ENCODE measurements at places on chromosomes 3 and 15. TPM values are rescaled to one million over a fixed set of nuclear protein-coding genes. Genes with fewer than 3 reads are reported as not detected.

- peaks cover 17% of the 10 kb centered on the region for H3K4me1 ChIP-seq
- H3K27me3 ChIP-seq = no peaks in the 10 kb centered on the region
- DNase-seq = no peak
- no peak overlapping the region for H3K4me3 ChIP-seq
- no peaks in the 10 kb centered on the region for H3K36me3 ChIP-seq
Observed at GRCh38 chr3:187105700-187106099, 33.6 kb downstream of the RPL39L start.

DNA sequence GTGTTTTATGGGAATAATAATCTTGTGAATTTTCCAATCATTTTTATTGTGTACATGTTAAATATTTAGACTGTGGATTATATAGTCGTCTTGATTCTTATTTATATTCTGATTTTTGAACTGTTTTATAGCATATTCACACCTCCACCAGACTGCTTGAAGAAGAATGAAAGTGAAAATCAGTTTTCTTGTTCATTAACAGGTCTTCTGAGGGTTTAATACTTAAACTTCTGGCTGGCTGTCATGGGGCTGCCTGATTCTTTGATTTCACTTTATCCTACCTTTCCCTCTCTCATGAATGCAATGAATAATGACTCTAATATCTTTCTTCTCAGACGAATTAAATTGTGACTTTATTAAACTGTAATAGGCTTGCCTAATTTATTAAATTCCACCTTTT lies 56.2 kb downstream of the ATP2C1 start:
- no peak for DNase-seq
- H3K4me3 ChIP-seq = no peak overlapping the region
- H3K36me3 ChIP-seq = peaks cover 18% of the 10 kb centered on the region

GRCh38 chr3:42027571-42027970 lies 63.6 kb upstream of the TRAK1 start:
- no peak overlapping the region for H3K4me3 ChIP-seq
- peaks cover 47% of the 10 kb centered on the region for H3K4me1 ChIP-seq
- no peaks in the 10 kb centered on the region for H3K27me3 ChIP-seq
- no peak for DNase-seq
- no peak overlapping the region for H3K27ac ChIP-seq

- H3K27ac ChIP-seq = peak overlapping the region; percentile 71
- no peaks in the 10 kb centered on the region for H3K27me3 ChIP-seq
- H3K4me3 ChIP-seq = no peak overlapping the region
- peaks cover 23% of the 10 kb centered on the region for H3K4me1 ChIP-seq
- H3K36me3 ChIP-seq = peaks cover 2% of the 10 kb centered on the region
Observed at GRCh38 chr3:179028408-179028807, 43.2 kb downstream of the ZMAT3 start.

- H3K4me1 ChIP-seq = no peaks in the 10 kb centered on the region
- DNase-seq = no peak
- no peak overlapping the region for H3K4me3 ChIP-seq
Observed at GRCh38 chr15:57273402-57273801, 102.9 kb upstream of the CGNL1 start.

- H3K4me1 ChIP-seq = peaks cover 3% of the 10 kb centered on the region
- no peak overlapping the region for H3K4me3 ChIP-seq
- no peak for DNase-seq
- peaks cover 29% of the 10 kb centered on the region for H3K36me3 ChIP-seq
- H3K27ac ChIP-seq = no peak overlapping the region
Observed at GRCh38 chr3:181722156-181722555, 10.4 kb downstream of the SOX2 start.

GRCh38 chr3:122066331-122067213 lies 11.4 kb downstream of the CD86 start:
- no peaks in the 10 kb centered on the region for H3K27me3 ChIP-seq
- H3K36me3 ChIP-seq = no peaks in the 10 kb centered on the region
- H3K4me3 ChIP-seq = no peak overlapping the region
- no peak for DNase-seq
- H3K27ac ChIP-seq = no peak overlapping the region
- H3K4me1 ChIP-seq = no peaks in the 10 kb centered on the region

DNA sequence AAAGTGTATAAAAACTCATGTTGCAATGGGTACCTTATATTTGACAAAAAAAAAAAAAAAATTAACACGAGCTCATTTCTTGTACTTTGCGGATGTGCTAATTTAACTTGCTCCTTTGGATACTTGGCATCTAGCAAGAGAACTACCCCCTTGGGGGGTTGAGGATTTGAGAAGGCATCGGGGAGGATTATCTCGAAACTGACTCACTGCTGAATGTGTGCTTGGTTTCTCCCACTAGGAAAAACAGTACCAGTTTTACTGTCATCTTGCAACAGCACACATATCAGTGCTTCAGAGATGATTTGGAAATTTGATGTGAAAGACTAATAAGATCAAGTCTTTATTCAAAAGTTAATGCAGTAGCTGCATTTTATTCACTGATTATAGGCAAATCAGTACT lies 891 bp downstream of the EXOG start:
- no peaks in the 10 kb centered on the region for H3K27me3 ChIP-seq
- H3K4me3 ChIP-seq = peak overlapping the region; percentile 97
- H3K4me1 ChIP-seq = peaks cover 26% of the 10 kb centered on the region
- no peak for DNase-seq
- H3K36me3 ChIP-seq = no peaks in the 10 kb centered on the region

GRCh38 chr15:40921949-40922607 lies 7.1 kb upstream of the DLL4 start:
- H3K27me3 ChIP-seq = peaks cover 17% of the 10 kb centered on the region
- H3K4me1 ChIP-seq = peaks cover 18% of the 10 kb centered on the region
- H3K27ac ChIP-seq = no peak overlapping the region
- H3K4me3 ChIP-seq = no peak overlapping the region
- H3K36me3 ChIP-seq = no peaks in the 10 kb centered on the region

DNA sequence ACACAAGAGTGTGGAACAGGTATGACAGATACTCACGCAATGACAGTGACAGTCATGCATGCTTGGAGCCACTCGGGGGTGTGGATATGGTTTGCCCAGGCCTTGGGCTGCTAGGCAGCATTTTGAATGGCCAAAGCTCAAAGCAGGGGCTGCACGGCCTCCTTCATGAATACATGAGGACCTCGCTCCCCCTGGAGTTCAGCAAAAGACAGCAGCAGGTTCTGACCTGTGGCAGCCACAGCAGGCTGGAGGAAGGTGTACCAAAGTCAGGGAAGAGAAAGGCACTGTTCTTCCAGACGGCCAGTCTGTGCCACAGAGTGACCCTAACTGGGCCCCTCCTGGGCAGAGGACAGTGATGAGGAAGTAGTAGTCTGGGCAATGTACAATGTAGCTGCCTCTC lies 88.2 kb upstream of the C2CD4B start:
- no peaks in the 10 kb centered on the region for H3K4me1 ChIP-seq
- H3K27ac ChIP-seq = no peak overlapping the region
- DNase-seq = no peak
- H3K27me3 ChIP-seq = peaks cover 16% of the 10 kb centered on the region
- H3K4me3 ChIP-seq = no peak overlapping the region

GRCh38 chr3:16609927-16610580 lies 4.8 kb upstream of the DAZL start:
- H3K36me3 ChIP-seq = no peaks in the 10 kb centered on the region
- H3K4me1 ChIP-seq = peaks cover 6% of the 10 kb centered on the region
- H3K27me3 ChIP-seq = no peaks in the 10 kb centered on the region
- no peak overlapping the region for H3K27ac ChIP-seq

- no peak overlapping the region for H3K4me3 ChIP-seq
- H3K4me1 ChIP-seq = peaks cover 12% of the 10 kb centered on the region
- no peaks in the 10 kb centered on the region for H3K27me3 ChIP-seq
- no peak overlapping the region for H3K27ac ChIP-seq
- no peaks in the 10 kb centered on the region for H3K36me3 ChIP-seq
- DNase-seq = no peak
Observed at GRCh38 chr3:153232851-153233271, 70.8 kb downstream of the RAP2B start.

- no peak overlapping the region for H3K27ac ChIP-seq
- no peak for DNase-seq
- no peaks in the 10 kb centered on the region for H3K27me3 ChIP-seq
- no peaks in the 10 kb centered on the region for H3K4me1 ChIP-seq
- peaks cover 18% of the 10 kb centered on the region for H3K36me3 ChIP-seq
Observed at GRCh38 chr3:20837676-20838302, 651.8 kb upstream of the SGO1 start.

DNA sequence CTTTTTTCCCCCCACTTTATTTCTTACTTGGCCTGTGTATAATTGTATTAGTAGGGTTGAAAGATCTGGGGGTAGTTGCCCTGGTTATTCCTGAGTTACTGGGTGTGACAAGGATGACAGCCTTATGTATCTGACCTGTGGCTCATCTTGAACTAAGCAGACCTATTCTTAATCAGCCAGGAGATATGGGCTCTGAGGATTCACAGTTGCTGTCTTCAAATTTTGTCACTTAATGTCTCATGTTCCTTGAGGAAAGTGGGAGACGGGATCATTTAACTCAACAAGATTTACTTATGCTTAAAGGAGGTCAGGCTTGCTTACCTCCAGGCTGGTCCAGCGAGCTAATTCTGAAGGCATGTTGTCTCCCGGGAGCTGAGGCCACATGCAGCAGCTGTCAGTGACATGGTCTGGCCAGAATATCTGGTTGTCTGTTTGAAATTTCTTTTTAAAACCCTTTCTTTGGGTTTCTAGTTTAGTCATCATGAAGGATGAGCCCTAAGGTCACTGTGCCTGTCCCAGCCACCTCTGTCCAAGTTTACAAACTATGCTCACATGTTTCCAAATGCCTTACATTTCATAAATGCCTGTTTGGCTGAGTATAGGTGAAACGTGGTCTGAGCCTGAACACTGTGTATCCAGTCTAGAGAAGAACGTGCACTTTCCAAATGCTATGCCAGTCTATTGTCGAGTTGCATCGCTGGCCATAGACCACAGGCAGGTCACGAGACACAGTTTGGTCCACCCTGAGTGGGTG lies 26.8 kb downstream of the LRTM1 start:
- H3K27ac ChIP-seq = no peak overlapping the region
- no peaks in the 10 kb centered on the region for H3K27me3 ChIP-seq
- no peaks in the 10 kb centered on the region for H3K4me1 ChIP-seq
- no peak overlapping the region for H3K4me3 ChIP-seq
- no peaks in the 10 kb centered on the region for H3K36me3 ChIP-seq

GRCh38 chr3:172711454-172711795 lies 558 bp upstream of the NCEH1 start:
- peak overlapping the region; percentile 98 for H3K4me3 ChIP-seq
- DNase-seq = no peak
- no peaks in the 10 kb centered on the region for H3K36me3 ChIP-seq
- peaks cover 24% of the 10 kb centered on the region for H3K4me1 ChIP-seq

DNA sequence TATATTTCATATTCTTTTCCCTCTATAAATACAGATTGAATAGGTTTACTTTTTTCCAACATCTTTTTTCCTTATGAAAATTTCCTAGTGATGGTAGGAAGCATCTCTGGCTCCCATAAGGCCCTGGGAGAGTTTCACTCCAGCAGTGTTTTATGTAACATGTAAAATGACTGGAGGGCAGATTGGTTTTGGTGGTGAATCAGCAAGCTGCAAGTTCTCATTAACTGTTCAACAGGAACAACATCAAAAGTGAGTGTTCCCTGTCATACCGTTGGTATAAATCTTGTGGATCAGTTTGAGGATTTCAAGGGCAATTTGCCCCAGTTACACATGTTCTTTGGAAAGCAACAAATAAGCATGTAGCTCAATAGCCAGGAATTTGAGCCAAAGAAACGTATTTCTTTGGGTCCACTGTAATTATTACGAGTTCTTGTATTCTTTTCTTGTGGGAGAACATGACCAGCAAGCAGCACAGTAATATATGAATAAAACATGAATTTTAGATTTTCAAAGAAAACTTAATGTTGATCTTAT lies 345.7 kb downstream of the SV2B start:
- no peak overlapping the region for H3K27ac ChIP-seq
- no peak for DNase-seq
- no peaks in the 10 kb centered on the region for H3K36me3 ChIP-seq

GRCh38 chr3:30761374-30761773 lies 133.1 kb downstream of the GADL1 start:
- no peak overlapping the region for H3K4me3 ChIP-seq
- DNase-seq = no peak
- H3K36me3 ChIP-seq = no peaks in the 10 kb centered on the region
- no peak overlapping the region for H3K27ac ChIP-seq

DNA sequence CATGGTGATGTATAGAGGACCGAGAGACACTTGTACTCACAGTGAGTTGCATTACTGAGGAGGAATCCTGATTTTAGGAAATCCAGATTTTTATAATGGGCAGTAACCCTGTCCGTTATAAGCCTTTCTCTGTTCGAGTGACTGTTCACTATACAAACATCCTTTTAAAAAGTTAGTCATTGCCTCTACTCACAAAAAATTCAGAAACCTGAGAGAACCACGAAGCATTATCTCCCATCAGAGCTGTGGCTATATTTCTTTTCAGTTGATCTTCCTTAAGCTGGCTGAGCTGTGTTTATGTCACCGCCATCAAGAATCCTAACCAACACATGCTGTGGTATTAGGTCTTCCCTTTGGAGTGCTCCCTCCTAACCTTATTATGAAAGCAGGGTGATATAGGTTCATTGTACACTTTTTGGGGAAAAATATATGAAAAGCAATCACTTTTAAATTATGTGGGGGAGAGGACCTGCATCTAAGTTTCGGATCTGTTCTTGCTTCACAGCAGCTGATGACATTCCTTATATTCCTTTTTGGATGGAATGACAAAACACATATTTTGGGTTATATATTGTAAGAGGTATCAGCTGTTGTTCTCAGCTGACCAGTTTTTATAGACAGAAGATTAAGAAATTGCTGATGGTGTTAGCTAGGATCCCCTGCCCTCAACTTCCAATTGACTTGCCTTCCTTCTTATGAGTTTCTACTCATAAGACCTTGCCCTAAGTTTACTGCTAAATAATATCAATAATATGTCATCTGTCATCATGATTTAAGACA lies 465.9 kb upstream of the RASGRP1 start:
- H3K4me3 ChIP-seq = no peak overlapping the region
- H3K27ac ChIP-seq = no peak overlapping the region
- no peaks in the 10 kb centered on the region for H3K4me1 ChIP-seq
- DNase-seq = no peak

Gene CTXN2
- not detected for total RNA-seq

Gene PCOLCE2
- not detected for total RNA-seq

Gene GCSAM
- 15.1 TPM for total RNA-seq

Gene STRC
- 5.4 TPM for total RNA-seq
